ENCODE measurements at places on chromosomes 11 and 22. TPM values are rescaled to one million over a fixed set of nuclear protein-coding genes. Genes with fewer than 3 reads are reported as not detected.

DNA sequence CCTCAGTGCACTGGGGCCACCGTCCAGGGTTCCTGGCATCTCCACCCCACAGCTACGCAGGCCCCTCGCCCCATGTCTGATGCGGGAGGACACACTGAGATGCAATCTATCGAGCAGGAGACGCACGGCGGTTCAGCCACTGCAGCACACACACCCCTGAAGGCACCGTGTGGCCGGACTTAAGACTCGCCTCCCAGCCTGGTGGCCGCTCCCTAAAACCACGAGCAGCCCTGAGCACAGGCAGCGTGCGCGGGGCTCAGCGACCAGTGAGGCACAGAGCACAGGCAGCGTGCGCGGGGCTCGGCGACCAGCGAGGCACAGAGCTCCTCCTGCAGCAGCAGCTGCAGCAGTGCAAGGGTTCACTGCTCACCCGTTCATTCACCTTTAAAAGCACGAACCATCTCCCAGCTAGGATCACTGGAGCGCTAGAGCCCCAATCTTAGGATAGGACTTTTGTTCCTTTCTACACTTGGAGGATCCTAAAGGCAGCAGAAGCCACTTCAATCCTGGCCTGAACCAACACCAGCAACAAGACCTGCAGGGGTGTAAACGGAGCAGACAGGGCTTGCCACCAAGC lies 31.4 kb downstream of the TOLLIP start:
- no peak for DNase-seq

Gene LRRC55
- total RNA-seq, result not detected

- no peak for DNase-seq
Observed at GRCh38 chr22:19035474-19036228, 86.6 kb downstream of the DGCR2 start.

Gene NXPE4
- not detected for total RNA-seq

Gene RPL3
- 1,848 TPM for total RNA-seq

Gene LGALS1
- total RNA-seq, result 5,734 TPM
